ENCODE measurements at places on chromosomes 1 and 21. TPM values are rescaled to one million over a fixed set of nuclear protein-coding genes. Genes with fewer than 3 reads are reported as not detected.
A peak's percentile ranks its signal among the peaks of the same experiment; 100 is the strongest.

- peaks cover 42% of the 10 kb centered on the region for H3K4me1 ChIP-seq
- DNase-seq, result peak; percentile 99
- H3K27me3 ChIP-seq, result no peaks in the 10 kb centered on the region
- peak within 1 kb of the TSS; percentile 95 for H3K27ac ChIP-seq
These were observed at the start of gene IPO9 for GRCh38 chr1:201828820-201829774. Gene IPO9 (plus strand): TSS chr1:201829157. CDS start chr1:201829210, 53 bp downstream.

GRCh38 chr1:28983509-28984310 lies 69.3 kb downstream of the EPB41 start:
- no peaks in the 10 kb centered on the region for H3K27me3 ChIP-seq
- H3K27ac ChIP-seq, result no peak overlapping the region
- peaks cover 4% of the 10 kb centered on the region for H3K4me1 ChIP-seq
- no peak for DNase-seq

- no peak for DNase-seq
- peaks cover 12% of the 10 kb centered on the region for H3K4me1 ChIP-seq
- H3K4me3 ChIP-seq, result peak overlapping the region; percentile 81
- peaks cover 41% of the 10 kb centered on the region for H3K36me3 ChIP-seq
These were observed 552 bp downstream of the GPATCH4 start for GRCh38 chr1:156600733-156601121.

DNA sequence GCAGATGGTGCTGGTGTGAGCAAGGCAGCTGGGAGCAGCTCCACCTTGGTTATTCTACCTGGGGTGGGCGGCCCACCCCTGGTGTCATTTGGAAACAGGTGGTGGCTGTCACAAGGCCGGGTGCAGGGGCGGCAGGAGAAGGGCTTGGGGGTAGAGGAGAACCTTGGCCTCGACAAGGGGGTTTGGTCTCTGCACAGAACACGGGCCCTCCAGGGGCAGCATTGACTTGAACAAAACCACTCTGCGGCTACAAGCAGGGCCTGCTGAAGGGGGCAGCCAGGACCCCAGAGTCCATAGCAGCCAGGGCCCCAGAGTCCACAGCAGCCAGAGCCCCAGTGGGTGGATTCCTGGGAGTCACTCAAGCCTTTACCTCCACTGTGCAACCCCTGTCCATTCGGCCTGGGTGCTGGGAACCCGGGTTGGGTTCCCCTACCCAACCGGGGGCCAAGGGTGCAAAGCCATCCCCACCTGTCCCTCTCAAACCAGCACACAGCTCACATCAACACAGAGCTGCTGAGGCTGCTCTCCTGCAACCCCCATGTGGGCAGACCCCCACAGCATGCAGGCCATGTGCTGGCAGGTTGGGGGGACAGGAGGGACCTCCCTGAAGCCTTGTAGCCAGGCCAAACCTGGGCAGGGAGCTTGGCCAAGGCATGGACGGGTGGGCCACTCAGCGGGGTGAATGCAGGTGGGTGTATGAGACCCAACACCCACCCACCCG lies 7.7 kb downstream of the TRIM11 start:
- no peak for DNase-seq
- H3K4me3 ChIP-seq, result no peak overlapping the region
- H3K4me1 ChIP-seq, result peaks cover 54% of the 10 kb centered on the region
- H3K27ac ChIP-seq, result no peak overlapping the region

GRCh38 chr1:202656951-202657646 lies 53.2 kb downstream of the SYT2 start:
- H3K27ac ChIP-seq, result no peak overlapping the region
- DNase-seq, result peak; percentile 76
- H3K36me3 ChIP-seq, result no peaks in the 10 kb centered on the region

GRCh38 chr1:88466011-88466410 lies 218.1 kb upstream of the PKN2 start:
- peaks cover 12% of the 10 kb centered on the region for H3K4me1 ChIP-seq
- no peak overlapping the region for H3K4me3 ChIP-seq
- DNase-seq, result no peak
- H3K27me3 ChIP-seq, result peaks cover 8% of the 10 kb centered on the region
- no peaks in the 10 kb centered on the region for H3K36me3 ChIP-seq
- H3K27ac ChIP-seq, result no peak overlapping the region

- no peak overlapping the region for H3K27ac ChIP-seq
- H3K36me3 ChIP-seq, result no peaks in the 10 kb centered on the region
These were observed 376.7 kb upstream of the ADGRL2 start for GRCh38 chr1:81424061-81424460.

GRCh38 chr1:231206856-231207255 lies 34.2 kb upstream of the GNPAT start:
- no peak overlapping the region for H3K27ac ChIP-seq
- no peak overlapping the region for H3K4me3 ChIP-seq
- H3K4me1 ChIP-seq, result peaks cover 12% of the 10 kb centered on the region
- DNase-seq, result no peak

- H3K27ac ChIP-seq, result no peak overlapping the region
- H3K4me1 ChIP-seq, result peaks cover 41% of the 10 kb centered on the region
- peaks cover 17% of the 10 kb centered on the region for H3K36me3 ChIP-seq
- H3K4me3 ChIP-seq, result no peak overlapping the region
- no peaks in the 10 kb centered on the region for H3K27me3 ChIP-seq
- no peak for DNase-seq
These were observed 433 bp downstream of the TMEM200B start for GRCh38 chr1:29123053-29123886.

DNA sequence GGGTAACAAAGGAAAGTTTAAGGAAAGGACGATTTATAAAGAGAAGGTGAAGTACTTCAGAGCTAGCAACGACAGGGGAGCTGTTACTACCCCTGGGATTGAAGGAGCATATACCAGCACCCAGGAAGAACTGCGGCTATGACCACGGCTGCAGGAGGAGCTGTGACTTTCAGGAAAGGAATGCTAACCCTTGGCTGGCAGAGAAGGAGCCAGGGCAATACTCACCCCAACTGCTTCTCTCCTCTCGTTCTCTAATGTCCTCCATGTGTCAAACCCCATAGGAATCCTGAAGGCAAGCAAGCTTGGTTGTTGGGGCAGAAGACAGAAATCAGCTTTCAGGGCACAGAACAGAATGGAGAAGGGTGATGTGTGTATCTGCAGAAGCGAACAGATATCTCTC lies 120.5 kb downstream of the TMEM53 start:
- DNase-seq, result no peak
- H3K36me3 ChIP-seq, result no peaks in the 10 kb centered on the region

DNA sequence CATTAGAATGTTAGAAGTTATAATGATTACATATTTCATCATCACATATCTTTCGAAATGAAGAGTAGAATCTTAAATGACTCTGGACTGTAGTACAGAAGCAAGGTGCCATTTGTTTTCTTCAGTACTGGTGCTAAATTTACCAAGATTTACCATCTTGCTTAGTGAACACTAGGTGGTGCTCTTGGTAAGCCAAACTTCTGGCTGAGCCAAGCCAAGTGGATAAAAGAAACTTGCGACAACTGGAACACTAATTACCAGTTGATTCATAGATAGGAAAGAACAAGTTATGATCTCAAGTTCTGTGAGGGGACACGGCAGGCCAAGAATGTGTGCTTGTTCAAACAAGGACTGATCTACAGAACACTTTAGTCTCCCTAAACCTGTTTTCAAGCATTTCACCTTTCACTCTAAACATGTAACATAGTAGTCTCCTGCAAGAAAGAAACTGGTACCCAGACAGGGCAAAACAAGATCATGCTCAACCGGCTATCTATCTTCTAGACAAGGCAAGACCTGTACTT lies 19.8 kb downstream of the SPRTN start:
- peaks cover 26% of the 10 kb centered on the region for H3K36me3 ChIP-seq
- H3K4me3 ChIP-seq, result no peak overlapping the region
- peak; percentile 51 for DNase-seq
- H3K4me1 ChIP-seq, result peaks cover 21% of the 10 kb centered on the region

GRCh38 chr1:195663549-195664280 lies 944.5 kb downstream of the KCNT2 start:
- H3K4me3 ChIP-seq, result no peak overlapping the region
- DNase-seq, result no peak
- H3K36me3 ChIP-seq, result no peaks in the 10 kb centered on the region

GRCh38 chr21:38413958-38414548 lies 84.2 kb downstream of the ERG start:
- H3K4me1 ChIP-seq, result no peaks in the 10 kb centered on the region
- no peak overlapping the region for H3K27ac ChIP-seq
- DNase-seq, result no peak
- H3K36me3 ChIP-seq, result no peaks in the 10 kb centered on the region

E2F2 gene
- 25.3 TPM for total RNA-seq

PRKAA2 gene
- total RNA-seq, result not detected

TMEM82 gene
- total RNA-seq, result not detected

AMPD1 gene
- not detected for total RNA-seq

TTC34 gene
- 0.31 TPM for total RNA-seq
